Fibroblast of skin of right quadriceps (primary cell): ENCODE measurements at places on chromosomes 5 and 9.
A peak's percentile ranks its signal among the peaks of the same experiment; 100 is the strongest.

DNA sequence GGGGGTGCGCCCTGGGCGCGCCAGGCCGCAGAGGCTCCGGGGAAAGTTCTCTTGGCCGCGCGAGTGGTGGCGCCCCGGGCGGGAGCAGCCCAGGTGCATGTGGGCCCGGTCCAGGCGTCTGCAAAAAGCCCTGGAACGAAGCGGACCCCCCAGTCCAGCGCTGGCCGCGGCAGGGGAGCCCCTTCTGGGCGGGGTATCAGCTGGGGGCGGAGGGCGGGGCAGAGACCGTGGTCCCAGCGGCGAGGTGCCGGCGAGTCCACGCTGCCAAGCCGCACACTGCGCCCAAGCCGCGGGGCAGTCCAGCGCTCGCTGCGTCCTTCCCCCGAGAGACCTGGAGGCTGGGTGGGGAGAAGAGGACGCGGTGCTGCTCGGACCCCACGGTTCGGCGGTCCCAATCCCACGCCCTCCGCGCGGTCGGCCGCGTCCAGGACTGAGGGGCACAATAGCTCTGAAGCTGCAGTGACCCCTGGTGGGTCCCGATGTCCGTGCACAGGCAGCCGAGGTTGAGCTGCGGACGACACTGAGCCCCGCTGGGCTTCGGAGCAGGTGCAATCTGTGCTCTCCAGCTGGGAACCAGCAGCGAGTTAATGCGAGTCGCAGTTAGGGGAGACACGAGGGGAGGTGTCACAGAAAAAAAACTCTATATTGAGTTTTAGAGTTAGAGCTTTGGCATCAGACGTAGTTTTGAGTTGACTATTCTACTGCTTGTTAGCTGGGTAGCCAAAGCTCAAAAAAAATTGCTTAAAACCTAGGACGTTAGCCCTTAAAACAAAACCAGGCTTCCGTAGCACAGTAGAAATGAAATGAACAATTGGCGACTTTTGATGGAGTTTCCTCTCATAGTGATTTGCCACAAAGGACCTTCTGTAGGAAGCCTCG, 1.1 kb upstream of the EPB41L4A start:
- DNase-seq = peak; percentile 32

- no peak for DNase-seq
Measured at GRCh38 chr5:88395264-88395663, 126.6 kb upstream of the TMEM161B start.

DNA sequence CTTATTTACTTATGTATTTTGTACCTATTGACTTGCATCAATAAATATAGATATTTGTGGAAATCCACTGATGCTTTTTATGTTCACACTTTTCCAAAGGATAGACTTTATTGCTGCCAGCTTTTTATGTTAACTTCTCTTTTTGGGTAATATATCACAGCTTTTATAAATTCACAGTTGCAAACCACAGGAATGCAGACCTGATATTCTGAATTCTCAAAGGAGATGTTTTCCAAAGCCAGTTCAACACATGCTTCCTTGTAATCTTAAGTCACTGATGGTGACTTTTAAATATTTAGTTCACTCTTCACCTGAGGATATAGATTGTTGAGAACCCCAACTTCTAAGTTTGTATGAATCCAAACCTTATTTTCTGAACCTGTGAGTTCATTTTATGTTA, 223.4 kb upstream of the PRR16 start:
- DNase-seq = peak; percentile 58

DNA sequence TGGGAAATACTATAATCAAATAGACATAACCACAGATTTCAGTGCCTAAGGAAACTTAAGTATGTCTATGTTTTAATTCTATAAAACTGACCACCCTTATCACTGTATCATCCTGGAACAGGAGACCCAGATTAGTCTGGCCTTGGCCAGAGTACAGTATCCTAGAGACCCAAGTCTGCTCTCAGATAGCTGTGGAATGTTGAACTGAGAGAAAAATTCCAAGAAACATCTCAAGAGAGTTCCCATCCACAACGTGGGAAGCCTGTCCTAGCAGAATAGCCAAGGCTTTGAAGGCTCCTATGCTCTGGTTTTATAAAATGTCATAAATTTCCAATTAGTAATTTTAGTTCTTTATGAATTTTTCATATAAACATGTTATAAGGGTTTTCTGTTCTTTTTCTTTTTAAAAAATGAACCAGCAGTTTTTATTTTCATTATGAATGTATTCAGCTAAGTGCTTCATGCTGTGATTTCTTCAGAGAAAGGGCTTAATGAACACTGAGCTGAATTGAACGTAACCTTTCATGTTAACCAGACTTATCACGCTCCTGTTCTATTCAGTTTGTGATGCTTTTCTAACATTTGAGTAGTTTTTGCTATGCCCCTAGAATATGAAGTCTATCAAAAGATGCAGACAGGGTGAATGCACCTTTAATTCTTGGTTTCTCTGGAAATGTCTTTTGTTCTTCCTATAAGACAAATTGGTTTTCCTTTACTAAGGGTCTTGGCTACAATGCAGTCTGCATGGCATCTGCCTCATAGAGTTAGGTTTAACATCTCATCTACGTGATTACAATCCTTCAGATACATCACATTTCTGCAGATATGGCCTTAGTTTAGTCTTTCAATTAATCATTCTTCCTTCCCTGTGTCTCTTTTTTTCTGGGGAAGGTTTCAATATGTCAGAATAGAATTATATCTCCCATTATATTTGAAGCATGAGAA, 230.8 kb downstream of the CYLC2 start:
- no peak for DNase-seq

DNA sequence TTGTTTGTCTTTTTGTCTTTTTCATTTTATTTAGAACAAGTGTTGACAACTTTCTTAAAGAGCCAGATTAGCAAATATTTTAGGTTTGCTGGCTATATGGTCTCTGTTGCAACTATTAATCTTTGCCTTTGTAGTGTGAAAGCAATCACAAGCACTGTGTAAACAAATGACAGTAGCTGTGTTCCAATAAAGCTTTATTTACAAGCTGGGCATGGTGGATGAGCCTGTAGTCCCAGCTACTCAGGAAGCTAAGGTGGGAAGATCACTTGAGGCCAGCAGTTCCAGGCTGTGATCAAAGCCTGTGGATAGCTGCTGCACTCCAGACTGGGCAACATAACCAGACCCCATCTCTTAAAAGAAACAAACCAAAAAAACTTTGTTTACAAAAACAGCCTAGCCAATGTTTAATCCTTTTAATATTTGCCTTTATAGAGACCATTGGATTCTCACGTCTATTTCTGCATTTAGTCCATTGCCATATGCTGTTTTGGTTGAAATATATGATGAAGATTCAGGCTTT, 2.5 kb downstream of the C5orf22 start:
- no peak for DNase-seq

GRCh38 chr9:18985464-18985951, 47.5 kb downstream of the SAXO1 start:
- peak; percentile 66 for DNase-seq

GRCh38 chr5:136251502-136252169, 58.7 kb upstream of the SMIM32 start:
- no peak for DNase-seq

GRCh38 chr5:172420235-172420939, 33.9 kb downstream of the SH3PXD2B start:
- peak; percentile 98 for DNase-seq

GRCh38 chr5:154315196-154315595, 124.7 kb downstream of the GALNT10 start:
- no peak for DNase-seq

DNA sequence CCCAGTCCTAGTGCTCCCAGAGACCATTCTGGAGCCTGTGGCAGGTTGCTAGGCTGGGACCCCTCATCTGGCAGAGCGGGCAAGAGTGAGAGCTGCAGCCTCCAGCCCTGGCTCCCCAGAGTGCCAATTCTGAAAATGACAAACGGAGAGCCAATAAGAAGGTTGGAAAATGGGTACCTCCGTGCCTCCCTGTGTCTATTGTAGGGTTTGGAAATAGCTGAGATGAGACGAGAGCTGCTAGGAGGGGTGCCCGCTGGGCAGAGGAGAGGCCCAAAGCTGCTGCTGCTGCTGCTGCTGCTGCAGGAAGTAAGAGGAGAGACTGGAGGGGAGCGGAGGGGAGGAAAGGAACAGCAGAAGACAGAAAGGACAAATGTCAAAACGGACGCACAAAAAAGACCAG, 36.0 kb upstream of the FUBP3 start:
- DNase-seq = no peak

DNA sequence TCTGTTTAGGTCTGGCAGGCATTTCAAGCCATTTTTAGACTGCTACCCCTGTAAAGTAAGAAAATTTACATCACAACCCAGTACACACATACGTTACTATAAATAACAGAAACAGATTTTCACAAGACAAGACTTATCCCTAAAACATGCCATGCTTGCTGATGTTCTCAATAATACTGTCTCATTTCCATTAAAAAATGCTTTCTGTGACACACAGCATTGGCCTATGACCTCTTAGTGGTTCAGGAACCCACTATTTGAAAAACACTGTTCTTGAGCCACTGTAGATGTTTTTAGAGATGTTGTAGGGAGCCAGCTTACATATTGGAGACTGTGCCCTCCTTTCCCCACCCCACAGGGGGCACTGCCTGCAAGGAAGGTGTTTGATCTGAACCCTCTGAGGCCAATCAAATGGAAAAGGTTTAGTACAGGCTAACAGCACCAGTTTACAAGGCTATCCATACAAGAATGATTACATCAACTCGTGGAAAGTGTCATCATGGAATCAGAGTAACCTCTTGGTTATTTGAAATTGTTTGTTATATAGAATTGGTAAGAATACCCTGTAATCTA, 30.8 kb downstream of the ZSWIM6 start:
- DNase-seq = peak; percentile 28

GRCh38 chr5:29498412-29498811, 1695.1 kb upstream of the CDH6 start:
- DNase-seq = no peak

DNA sequence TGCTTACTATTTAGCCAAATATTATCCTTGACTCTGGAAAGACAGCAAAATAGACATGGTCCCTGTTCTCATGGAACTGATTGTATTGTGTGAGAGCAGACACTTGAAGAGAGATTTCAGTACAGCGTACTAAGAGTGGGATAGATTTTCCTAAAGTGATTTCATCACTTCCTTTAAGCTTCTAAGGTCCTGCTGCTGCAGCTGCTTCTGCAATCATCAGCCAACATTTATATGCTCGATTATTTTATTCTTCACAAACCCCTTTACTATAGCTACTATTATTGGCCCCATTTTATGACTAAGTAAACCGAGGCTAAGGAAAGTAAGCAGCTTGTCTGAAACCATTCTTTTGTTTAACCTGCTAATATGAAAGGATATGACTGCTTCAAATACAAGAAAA, 137.7 kb downstream of the SPATA31D1 start:
- DNase-seq = no peak

DNA sequence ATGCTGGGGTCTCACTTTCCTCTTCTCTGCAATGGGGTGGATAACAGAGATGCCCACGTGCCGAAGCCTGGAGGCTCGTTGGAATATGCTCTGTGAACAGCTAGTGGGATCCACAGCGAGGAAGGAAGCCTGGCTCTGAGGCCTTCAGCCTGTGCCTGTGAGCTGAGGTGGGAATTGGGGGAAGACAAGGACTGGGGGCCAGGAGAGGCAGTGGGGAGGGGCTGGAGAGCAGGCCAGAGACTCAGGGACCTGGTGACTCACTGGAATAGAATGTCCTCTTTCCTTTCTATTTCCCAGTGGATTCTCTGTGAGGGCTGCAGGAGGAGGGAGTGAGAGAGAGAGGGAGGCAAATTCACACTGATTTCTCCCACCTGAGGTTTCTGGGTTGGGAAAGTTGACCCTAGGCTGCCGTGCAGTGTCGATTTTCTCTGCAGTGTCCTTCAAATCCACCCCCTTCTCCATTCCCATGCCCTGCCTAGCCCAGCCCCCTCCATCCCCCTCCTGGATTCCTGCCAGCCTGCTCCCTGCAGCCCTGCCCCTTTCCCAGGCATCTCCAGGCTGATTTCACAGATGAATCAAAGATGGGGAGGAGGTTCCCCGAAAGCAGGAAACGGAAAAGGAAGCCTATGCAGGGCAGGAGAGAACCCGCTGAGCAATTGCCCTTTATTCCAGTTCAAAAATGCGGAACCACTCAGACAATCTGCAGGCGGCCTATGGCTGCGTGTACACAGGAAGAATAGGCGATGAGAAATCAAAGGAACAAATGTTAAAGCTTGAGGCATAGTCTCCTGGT, 1.4 kb upstream of the SPAAR start:
- peak; percentile 97 for DNase-seq

- peak; percentile 58 for DNase-seq
Measured at GRCh38 chr5:54895816-54896341, 89.5 kb downstream of the ESM1 start.

GRCh38 chr9:109483744-109484429, 14.2 kb downstream of the PTPN3 start:
- DNase-seq = no peak

DNA sequence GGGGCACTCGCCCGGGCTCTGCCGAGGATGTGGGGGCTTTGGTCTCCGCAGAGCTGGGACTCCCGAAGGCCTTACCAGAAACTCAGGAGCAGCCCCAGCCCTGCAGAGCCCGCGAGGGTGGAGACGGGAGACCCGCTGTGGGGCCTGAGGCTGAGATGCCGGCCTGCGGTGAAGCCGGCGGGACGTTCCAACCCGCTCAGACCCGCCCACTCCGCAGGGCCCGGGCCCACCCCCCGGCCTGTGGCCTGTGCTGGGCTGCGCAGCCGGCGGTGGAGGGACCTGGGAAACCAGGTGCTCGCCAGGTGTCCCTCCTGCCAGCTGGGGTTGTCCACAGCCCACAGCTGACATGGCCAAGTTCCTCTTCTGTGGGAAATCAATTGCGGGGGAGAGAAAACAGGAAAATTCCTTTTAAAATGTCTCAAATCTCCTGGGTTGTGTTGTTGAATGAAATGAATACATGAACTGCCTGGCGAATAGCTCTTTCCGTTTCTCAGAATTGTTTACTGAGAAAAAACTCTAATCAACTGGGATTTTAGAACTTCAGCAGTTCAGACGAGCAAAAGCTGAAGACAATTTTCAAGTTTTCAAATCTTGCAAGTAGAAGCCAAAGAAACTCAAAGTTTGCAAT, 49.0 kb upstream of the IRX4 start:
- no peak for DNase-seq

DNA sequence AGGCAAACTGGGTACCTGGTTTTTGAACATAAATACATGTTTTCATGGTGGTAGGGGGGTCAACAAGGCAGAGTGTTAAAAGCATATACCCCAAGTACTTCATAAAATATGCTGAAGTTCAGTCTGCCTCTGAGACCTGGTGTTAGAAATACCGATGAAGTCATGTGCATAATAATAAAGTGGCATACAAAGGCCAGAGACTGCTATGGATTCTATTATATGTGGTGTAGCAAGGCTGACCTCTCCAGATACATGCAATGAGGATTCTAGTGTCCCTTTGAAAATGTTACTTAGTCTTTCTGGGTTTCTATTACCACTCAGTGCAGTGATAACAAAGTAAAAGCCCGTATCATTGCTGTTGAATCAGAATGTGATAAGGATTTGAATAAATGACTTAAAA, 487.5 kb upstream of the ZNF608 start:
- DNase-seq = no peak

GRCh38 chr5:32173267-32174010, 680 bp downstream of the GOLPH3 start:
- DNase-seq = peak; percentile 60

- peak; percentile 24 for DNase-seq
Measured at GRCh38 chr9:10562581-10563343, 50.0 kb downstream of the PTPRD start.

GRCh38 chr9:76744336-76744735, 19.9 kb upstream of the PCA3 start:
- DNase-seq = no peak

- DNase-seq = no peak
Measured at GRCh38 chr5:31847354-31847753, 208.4 kb downstream of the PDZD2 start.
